Stimulated activated CD8-positive, alpha-beta memory T cell treated with anti-CD3 and anti-CD28 coated beads, Interleukin-4, amount 100 ng/mL, for 48 hours (primary cell): ENCODE measurements at places on chromosomes 2 and 18.

GRCh38 chr2:47083005-47083404 lies 72.1 kb downstream of the STPG4 start:
- DNase-seq: no peak

DNA sequence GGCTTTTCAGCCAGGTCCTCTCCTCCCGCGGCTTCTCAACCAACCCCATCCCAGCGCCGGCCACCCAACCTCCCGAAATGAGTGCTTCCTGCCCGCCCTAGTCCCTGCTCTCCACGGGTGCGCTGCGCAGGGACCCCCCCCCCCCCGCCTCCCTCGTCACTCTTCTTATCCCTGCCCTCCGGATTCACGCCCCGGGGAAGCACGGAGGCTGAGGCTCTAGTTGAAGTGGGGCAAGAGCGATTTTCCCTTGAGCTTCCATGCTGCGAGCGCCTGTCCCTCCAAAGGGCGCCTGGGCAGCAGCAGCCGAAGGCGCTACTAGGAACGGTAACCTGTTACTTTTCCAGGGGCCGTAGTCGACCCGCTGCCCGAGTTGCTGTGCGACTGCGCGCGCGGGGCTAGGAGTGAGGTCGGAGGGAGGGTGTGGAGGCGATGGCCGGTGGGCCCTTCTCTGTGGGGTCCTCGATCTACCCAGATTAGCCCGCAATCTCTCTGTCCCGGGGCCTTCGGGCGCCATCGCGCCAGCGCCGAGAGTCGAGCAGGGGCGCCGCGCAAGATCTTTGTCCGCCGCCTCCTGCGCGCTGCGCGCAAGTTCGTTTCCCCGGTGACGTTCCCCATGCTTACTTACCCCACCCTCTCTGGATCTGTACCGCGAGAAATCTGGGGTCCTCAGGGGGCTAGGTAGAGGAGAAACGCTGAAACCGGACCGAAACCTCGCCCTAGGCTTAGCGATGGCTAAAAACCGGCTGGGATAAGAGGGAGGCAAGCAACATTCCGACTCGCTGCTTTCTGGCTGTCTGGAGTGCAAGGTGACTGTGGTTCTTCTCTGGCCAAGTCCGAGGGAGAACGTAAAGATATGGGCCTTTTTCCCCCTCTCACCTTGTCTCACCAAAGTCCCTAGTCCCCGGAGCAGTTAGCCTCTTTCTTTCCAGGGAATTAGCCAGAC lies 677 bp downstream of the GAD1 start:
- DNase-seq: peak; percentile 52

DNA sequence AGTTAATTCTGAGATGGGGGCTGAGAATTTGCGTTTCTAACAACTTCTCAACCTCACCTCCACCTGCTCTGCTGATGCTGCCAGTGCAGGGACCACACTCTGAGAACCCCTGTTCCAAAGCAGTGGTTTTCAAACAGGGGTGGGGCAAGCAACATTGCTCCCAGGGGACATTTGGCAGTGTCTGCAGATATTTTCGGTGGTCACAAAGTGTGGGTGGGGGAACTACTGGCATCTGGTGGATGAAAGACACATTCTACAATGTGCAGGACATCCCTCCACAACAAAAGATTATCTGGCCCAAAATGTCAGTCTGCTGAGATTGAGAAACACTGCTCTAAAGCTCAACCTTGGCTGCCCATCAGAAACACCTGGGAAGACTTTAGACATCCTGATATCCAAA lies 188.7 kb upstream of the SATB2 start:
- DNase-seq: no peak

DNA sequence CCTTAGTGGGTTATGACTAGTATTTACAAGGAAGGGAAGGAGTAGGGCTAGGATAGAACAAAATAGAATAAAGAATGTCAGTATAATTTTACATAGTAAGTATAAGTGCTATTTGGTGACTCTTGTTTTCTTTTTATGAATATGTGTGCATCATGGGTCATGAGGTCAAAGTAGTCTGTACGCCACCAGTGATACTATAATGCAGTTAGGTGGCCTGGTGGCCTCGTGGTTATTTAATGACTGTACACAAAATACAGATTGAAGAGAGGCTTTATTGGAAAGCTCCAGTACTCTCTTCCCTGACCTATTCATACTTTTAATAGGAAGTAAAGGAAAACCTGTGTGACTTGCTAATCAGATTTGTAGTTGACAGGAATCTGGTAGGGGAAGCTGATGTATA lies 27.3 kb downstream of the CAB39 start:
- DNase-seq: no peak

- DNase-seq: no peak
Measured at GRCh38 chr2:241270531-241270930, 44.9 kb downstream of the HDLBP start.

GRCh38 chr2:2875831-2876230 lies 501.8 kb downstream of the EIPR1 start:
- DNase-seq: no peak

GRCh38 chr2:170162271-170162632 lies 15.7 kb upstream of the MYO3B start:
- no peak for DNase-seq

GRCh38 chr2:85584857-85585780 lies 888 bp downstream of the VAMP5 start:
- DNase-seq: peak; percentile 44

- DNase-seq: no peak
Measured at GRCh38 chr18:79720359-79720733, 40.7 kb downstream of the CTDP1 start.

- DNase-seq: no peak
Measured at GRCh38 chr2:50863218-50863617, 168.7 kb downstream of the NRXN1 start.

- DNase-seq: no peak
Measured at GRCh38 chr2:17184512-17184911, 333.7 kb downstream of the RAD51AP2 start.

GRCh38 chr2:132496555-132496954 lies 80.0 kb downstream of the GPR39 start:
- no peak for DNase-seq

GRCh38 chr2:126855606-126856005 lies 43.1 kb upstream of the TEX51 start:
- DNase-seq: no peak

- DNase-seq: no peak
Measured at GRCh38 chr2:168912466-168912865, 11.4 kb downstream of the G6PC2 start.

DNA sequence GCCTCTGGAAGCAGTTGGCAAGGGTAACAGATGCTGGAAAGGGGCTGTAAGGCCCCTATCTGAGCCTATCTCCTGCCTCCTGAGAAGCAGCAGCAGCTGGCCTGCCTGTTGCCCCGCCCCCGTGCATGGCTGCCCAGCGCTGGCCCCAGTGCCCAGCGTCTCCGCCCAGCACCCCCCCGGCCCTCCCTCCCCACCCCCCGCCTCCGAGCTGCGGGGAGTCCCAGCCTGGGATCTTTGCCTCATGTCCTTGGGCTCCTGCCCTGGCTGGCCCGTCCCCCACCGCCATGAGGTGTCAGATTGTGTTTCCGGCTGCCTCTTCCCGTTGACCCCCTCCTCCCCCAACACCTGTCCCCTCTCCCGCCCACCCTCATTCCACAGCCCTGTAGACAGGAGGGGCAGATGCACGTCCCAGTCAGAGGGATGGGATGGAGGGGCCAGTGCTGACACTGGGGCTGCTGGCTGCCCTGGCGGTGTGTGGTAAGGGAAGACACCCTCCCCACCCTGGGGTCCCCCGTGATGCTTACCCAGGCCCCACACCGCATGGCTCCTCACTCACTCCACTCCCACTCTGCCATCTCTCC lies at the start of gene CHRND:
Gene CHRND (plus strand): TSS at position 370 of the 581 bp plus-strand sequence. CDS start 56 bp downstream, at position 426.
- no peak for DNase-seq

GRCh38 chr2:172081221-172082022 lies 3.9 kb upstream of the DLX1 start:
- DNase-seq: no peak

DNA sequence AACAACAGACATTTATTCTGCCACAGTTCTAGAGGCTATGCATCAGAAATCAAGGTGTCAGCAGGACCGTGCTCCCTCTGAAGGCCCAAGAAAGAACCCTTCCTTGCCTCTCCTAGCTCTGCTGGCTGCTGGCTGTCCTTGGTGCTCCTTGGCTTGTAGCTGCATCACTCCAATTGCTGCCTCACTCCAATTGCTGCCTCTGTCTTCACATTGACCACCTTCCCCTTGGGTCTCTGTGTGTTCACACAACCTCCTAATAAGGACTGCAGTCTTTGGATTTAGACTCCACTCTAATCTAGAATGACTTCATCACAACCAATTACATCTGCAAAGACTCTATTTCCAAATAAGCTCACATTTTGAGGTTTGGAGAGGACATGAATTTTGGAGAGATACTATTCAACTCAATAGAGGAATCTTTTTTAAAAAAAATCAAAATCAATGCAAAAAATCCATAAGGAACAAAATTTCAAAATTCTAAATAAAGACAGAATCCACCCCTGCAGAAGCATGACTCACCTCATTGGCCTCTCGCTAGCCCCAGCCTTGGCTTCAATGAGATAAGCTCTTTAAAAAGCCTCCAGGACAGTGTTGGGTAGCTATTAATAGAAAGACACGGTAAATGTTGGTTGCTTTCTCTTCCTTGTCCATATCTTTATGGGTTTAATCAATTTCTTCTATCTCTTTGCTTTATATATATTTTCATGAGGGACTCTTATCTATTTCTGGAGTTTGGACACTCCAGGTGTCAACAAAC lies 267.6 kb upstream of the MGAT5 start:
- DNase-seq: no peak

GRCh38 chr2:25473758-25474340 lies 132.1 kb upstream of the DNMT3A start:
- DNase-seq: no peak

GRCh38 chr2:129439406-129440302 lies 539.8 kb upstream of the RAB6C start:
- DNase-seq: no peak

- no peak for DNase-seq
Measured at GRCh38 chr2:74503506-74504475, 3.7 kb downstream of the PCGF1 start.

DNA sequence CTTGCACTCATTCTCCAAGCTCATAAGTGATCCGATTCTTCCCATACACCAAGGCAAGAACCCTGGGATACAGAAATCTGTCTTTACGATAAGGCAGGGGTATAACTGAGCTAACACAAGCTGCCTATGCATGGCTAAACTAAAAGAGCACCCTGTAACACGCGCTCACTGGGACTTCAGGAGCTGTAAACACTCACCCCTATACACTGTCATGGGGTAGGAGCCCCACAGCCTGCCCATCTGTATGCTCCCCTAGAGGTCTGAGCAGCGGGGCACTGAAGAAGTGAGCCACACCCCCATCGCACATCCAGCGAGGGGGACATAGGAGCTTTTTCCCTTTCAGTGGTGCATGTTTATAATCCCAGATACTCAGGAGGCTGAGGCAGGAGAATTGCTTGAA lies 46.7 kb downstream of the METTL8 start:
- DNase-seq: no peak

DNA sequence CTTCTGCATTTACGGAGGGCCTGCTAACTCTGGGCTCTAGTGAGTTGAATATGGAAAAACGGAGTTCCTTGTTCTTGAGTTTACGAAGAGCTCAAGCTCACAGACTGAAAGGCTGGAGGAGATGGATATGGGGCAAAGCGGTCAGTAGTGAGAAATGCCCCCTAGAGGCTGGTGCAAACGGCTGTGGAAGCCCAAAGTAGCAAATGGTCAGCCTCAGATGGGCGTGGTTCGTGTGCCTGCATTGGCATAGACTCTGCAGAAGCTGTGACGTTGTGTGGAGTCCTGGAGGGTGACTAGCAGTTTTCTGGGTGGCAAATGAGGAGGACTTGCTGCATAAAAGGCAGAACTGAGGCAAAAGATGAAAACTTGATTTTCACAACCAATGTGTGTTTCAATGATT lies 93.6 kb upstream of the TWIST2 start:
- DNase-seq: no peak

DNA sequence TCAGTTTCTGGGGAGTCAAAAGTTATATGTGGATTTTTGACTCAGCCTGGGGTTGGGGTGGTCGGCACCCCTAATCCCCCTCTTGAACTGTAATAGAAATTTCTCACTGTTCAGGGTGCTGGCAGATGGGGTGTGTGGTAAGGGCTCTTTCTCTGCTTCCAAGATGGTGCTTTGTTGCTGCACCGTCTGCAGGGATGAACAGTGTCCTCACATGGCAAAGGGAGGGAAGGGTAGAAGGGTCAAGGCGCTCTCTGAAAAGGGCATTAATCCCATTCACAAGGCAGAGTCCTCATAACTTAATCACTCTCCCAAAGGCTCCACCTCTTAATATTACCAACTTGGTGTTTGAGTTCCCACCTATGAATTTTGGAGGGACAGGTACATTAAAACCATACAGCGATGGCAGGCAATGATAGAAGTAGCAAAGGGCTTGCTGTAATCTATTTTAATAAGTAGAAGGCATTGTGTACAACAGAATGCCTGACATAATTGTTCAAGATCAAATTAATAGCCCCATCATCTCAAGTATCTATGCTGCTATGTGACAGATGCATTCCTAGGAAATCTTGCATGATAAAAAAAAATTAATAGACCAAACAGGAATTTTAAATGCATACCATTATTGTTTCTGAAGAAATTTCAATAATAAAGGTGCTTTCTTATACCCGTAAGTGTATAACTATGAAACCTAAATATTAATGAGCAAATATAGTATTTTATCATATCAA lies 28.1 kb downstream of the MMADHC start:
- no peak for DNase-seq

DNA sequence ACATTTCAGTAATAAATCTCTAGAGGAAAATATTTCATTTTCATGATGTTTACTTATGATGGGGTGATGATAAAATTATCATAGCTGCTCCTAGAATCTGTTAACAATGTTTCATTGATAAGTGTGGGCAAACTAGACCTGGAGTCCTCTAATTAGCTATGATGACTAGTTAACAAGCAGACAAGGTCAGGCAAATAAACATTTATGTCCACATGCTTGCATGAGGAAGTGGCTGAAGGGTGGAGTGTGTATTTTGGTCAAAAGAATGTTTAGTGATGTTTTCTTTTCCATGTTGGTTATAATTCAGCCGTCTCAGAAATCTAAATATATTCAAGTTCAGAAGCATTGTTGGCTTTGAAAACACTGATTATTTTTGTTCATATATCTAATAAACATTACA lies 99.9 kb upstream of the FN1 start:
- no peak for DNase-seq

DNA sequence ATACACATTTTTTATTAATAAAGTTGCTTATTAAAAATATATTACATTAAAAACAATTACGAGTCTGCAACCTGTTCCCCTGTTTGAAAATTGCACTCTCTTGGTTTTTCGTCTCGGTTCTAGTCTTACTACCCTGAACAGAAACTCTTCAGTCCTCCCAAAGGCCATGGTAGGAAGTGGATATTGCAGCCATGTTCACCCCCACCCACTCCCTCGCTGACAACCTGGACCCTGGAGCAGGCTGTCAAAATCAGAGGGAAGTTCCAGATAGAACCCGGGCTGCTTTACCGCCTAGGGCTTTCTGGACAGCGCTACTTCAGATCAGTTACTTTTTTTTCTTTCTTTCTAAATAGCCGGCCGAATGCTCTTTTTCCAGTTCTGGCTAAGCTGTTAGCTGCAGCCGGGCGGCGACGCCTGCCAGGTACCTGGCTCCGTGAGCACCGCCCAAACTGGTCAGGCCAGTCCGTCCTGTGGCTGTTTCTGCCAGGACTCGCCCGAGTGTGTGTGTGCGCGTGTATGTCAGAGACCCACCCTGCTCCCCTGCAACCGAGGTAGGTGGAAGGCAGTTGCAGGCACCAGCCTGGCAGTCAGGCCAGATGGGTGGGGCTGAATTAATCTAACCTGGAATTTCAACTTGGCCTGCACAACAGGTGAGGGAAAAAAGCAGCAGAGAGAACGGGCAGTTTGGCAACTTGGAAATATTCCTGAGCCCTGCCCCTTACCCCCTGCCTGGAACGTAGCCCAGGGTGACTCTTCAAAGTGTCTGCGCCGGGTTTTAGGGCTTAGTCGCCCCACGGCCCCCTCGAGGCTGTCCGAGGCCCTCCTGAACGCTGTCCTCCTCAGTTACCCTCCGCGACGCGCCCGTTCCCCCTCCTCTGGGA lies 1.1 kb upstream of the TET3 start:
- DNase-seq: no peak
